DMS153 (cell line): ENCODE measurements at places on chromosomes 12 and 14.

- peak; percentile 97 for DNase-seq
These were observed 58.6 kb downstream of the SLC38A1 start for GRCh38 chr12:46209914-46210872.

DNA sequence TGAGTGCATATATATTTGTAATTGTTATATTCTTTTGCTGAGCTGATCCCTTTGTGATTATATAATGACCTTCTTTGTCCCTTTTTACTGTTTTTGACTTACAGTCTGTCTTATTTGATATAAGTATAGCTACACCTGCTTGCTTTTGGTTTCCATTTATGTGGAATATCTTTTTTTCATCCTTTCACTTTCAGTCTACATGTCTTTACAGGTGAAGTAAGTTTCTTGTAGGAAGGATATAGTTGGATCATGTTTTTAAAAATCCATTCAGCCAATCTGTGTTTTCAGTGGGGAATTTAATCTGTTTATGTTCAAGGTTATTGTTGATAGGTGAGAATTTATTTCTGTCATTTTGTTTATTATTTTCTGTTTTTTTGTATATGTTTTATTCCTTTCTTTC, 12.1 kb downstream of the GZMH start:
- DNase-seq, result no peak

DNA sequence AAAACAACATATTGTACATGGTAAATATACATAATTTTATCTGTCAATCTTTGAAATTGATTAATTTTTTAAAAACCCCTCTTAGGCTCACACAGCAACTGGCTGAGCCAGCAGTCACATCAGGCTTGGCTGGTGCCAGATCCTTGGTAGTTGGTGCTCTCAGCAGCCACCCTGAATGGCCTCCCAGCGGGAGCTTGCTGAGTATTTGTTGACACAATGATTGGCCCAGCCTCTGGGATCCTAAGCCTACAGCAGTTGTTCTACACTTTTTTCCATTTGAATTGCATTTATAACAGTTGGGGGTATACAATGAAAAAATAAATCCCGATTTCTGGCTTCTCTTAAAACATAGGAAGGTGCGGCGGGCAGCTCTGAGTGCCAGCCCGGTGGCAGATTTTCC, 11.1 kb downstream of the PRKAB1 start:
- DNase-seq, result peak; percentile 73

DNA sequence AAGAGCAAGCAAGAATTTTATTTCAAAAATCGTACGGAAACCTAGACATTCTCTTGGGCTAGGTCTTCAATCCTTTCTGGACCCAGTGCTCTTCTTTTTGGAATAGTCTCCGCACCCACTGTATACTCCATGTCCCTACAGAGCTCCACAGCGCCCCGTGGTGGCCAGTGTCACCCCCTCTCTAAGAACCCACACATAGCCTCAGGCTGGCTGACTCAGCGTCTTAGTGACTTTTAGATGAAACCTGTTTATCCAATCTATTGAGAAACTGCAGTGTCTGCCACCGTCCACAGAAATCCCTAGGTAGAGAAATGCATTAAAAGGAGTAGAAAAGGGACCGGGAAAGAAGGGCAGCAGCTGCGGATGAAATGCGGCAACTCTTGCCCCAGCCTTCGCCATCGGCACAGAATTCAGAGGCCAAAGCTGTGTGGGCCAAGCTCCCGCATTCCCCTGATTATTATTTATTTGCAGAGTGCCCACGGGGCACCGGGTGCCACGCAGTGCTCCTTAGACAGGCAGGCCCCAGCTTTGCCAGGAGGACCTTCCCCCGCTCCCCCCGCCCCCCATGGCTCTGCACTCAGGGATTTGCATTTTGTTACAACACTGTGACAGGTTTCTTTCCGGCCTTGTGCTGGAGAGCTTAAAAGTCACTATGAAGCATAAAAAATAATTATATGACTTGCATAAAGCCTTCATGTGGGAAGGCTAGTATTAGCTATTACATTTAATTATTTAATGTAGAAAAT, 170.1 kb upstream of the FKBP4 start:
- DNase-seq, result no peak

DNA sequence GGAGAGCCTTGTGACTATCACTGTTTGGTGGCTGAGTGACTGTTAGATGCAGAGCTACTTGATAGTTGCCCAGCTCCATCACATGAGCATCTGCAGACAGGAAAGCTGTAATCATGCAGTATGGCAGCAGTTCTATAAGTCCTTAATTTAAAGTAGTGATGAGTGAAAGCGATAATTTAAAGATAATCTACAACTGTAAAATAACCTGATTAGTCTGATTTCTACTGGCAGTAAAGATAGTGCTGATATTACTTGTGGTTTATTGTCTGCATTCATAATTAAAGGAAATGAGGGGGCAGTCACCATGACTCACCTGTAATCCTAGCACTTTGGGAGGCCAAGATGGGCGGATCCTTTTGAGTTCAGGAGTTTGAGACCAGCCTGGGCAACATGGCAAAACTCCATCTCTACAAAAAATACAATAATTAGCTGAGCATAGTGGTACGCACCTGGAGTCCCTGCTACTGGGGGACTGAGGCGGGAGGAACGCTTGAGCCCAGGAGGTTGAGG, 41.2 kb upstream of the PLEKHD1 start:
- no peak for DNase-seq

- no peak for DNase-seq
These were observed 9.8 kb upstream of the KCNA5 start for GRCh38 chr12:5033883-5034282.

- no peak for DNase-seq
These were observed 91.5 kb upstream of the ZFP36L1 start for GRCh38 chr14:68884031-68885030.
